Thymus (tissue), 14 donors: ENCODE measurements at places on chromosomes 11 and 22. TPM values are rescaled to one million over a fixed set of nuclear protein-coding genes. Genes with fewer than 3 reads are reported as not detected.

The EIF3M gene
- total RNA-seq: 481 TPM

The PAMR1 gene
- 5.6 TPM for total RNA-seq

The UCP2 gene
- 31.4 TPM for total RNA-seq

The TMPRSS5 gene
- total RNA-seq: 0.28 TPM

The TMEM138 gene
- 26.3 TPM for total RNA-seq

The SMC1B gene
- 0.19 TPM for total RNA-seq

The CELF1 gene
- total RNA-seq: 35.4 TPM

The SMPD1 gene
- total RNA-seq: 17.4 TPM

The MMP12 gene
- 10.8 TPM for total RNA-seq

The OR4C15 gene
- not detected for total RNA-seq

The GLB1L3 gene
- total RNA-seq: 0.71 TPM

The SHISA8 gene
- total RNA-seq: 0.19 TPM

The PLAAT4 gene
- 68.3 TPM for total RNA-seq

The ABCC8 gene
- total RNA-seq: 0.42 TPM

The TM7SF2 gene
- 16.1 TPM for total RNA-seq

The OR5L2 gene
- not detected for total RNA-seq

The MAPK12 gene
- total RNA-seq: 2.2 TPM

The EPS8L2 gene
- total RNA-seq: 3.9 TPM

The P2RY2 gene
- total RNA-seq: 0.52 TPM

The MS4A6E gene
- total RNA-seq: 0.57 TPM

The CRYBB3 gene
- total RNA-seq: 0.09 TPM

The MYBPC3 gene
- 0.09 TPM for total RNA-seq

The KRTAP5-11 gene
- not detected for total RNA-seq

The TBC1D10A gene
- total RNA-seq: 25.6 TPM

The SEPTIN3 gene
- 0.90 TPM for total RNA-seq

The MOGAT2 gene
- total RNA-seq: 0.14 TPM

The C11orf87 gene
- not detected for total RNA-seq

The ZNF70 gene
- 1.4 TPM for total RNA-seq

The ZFPL1 gene
- 16.8 TPM for total RNA-seq

The OSBPL5 gene
- 42.3 TPM for total RNA-seq

The FLRT1 gene
- 0.05 TPM for total RNA-seq

The PES1 gene
- total RNA-seq: 53.3 TPM

The OVOL1 gene
- total RNA-seq: 0.47 TPM
